ENCODE measurements at places on chromosomes 6 and 20. TPM values are rescaled to one million over a fixed set of nuclear protein-coding genes. Genes with fewer than 3 reads are reported as not detected.
A peak's percentile ranks its signal among the peaks of the same experiment; 100 is the strongest.

The LY6G6C gene
- 0.54 TPM for total RNA-seq

The LHFPL5 gene
- 0.71 TPM for total RNA-seq

The ID4 gene
- 0.10 TPM for total RNA-seq

The IRAK1BP1 gene
- 5.4 TPM for total RNA-seq

The WFDC2 gene
- 1.1 TPM for total RNA-seq

The JAG1 gene
- total RNA-seq: 31.9 TPM

The CNR1 gene
- not detected for total RNA-seq

The LATS1 gene
- total RNA-seq: 21.6 TPM

The LPA gene
- total RNA-seq: not detected

The ROS1 gene
- not detected for total RNA-seq

DNA sequence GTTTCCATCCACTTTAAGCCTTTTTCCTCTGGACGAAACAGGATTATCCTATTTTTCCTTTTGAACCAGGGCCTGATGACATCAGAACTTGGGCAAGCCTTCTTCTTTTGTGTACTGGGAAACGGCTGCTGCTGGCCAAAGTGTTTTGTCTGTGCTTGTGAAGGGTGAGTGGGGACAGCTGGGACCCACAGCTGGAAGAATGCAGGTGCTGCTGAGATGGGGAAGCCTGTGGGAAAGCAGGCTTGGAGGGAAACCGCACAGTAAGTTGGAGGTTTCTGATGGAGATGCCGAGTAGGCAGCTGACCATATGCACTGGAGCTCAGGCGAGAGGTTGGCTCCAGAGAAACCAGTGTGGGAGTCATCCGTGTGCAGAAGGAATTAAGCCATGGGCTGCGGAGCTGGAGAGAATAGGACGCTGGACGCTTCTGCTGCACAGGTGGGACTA is 8.5 kb upstream of the PSMG4 start:
- no peak overlapping the region for H3K4me3 ChIP-seq
- no peaks in the 10 kb centered on the region for H3K27me3 ChIP-seq
- no peak for DNase-seq
- no peaks in the 10 kb centered on the region for H3K36me3 ChIP-seq

GRCh38 chr6:168045706-168046620 is 33.0 kb downstream of the FRMD1 start:
- no peaks in the 10 kb centered on the region for H3K36me3 ChIP-seq
- no peak for DNase-seq
- H3K27ac ChIP-seq: no peak overlapping the region
- no peaks in the 10 kb centered on the region for H3K4me1 ChIP-seq
- no peak overlapping the region for H3K4me3 ChIP-seq
- H3K27me3 ChIP-seq: no peaks in the 10 kb centered on the region

- H3K4me1 ChIP-seq: no peaks in the 10 kb centered on the region
- H3K4me3 ChIP-seq: no peak overlapping the region
- H3K36me3 ChIP-seq: no peaks in the 10 kb centered on the region
Observed at GRCh38 chr6:20853828-20854227, 319.6 kb downstream of the CDKAL1 start.

DNA sequence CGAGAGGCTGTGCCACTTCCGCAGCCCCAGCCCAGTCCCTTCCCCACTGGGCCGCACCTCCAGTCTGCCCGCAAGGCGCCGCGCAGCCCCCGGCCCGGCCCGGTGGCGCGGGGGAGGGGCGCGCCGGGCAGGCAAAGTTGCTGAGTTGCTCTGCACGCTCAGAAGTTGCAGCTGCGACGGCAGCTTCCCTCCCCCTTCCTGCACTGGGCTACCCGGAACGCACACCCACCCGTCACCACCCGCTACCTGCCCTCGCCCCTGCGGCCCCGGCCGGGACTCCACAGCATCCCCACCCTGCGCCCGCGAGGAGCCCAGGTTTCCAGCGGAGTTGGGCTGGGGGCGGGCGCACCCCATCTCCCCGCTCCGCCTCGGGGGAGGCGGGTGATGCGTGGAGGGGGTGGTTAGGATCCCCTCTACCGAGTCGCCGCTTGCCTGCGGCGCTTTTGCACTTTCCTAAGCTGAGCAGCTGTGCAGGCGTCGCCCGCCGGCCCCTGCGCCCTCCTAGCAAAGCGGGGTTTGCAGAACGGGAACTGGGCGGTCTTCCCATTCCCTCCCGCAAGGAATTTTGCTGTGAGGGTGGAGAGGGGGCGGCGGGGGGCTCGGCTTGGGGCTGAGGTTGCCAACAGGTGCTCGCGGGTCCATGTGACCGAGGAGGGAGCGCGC is 55.9 kb upstream of the RREB1 start:
- DNase-seq: no peak
- no peaks in the 10 kb centered on the region for H3K36me3 ChIP-seq
- no peak overlapping the region for H3K27ac ChIP-seq
- no peaks in the 10 kb centered on the region for H3K4me1 ChIP-seq

GRCh38 chr20:57842720-57843119 is 132.9 kb upstream of the PMEPA1 start:
- DNase-seq: no peak
- no peaks in the 10 kb centered on the region for H3K4me1 ChIP-seq
- peaks cover 40% of the 10 kb centered on the region for H3K27me3 ChIP-seq

GRCh38 chr20:8454137-8454712 is 322.2 kb downstream of the PLCB1 start:
- H3K4me1 ChIP-seq: no peaks in the 10 kb centered on the region
- H3K36me3 ChIP-seq: no peaks in the 10 kb centered on the region
- DNase-seq: peak; percentile 41
- H3K4me3 ChIP-seq: no peak overlapping the region
- H3K27ac ChIP-seq: no peak overlapping the region

DNA sequence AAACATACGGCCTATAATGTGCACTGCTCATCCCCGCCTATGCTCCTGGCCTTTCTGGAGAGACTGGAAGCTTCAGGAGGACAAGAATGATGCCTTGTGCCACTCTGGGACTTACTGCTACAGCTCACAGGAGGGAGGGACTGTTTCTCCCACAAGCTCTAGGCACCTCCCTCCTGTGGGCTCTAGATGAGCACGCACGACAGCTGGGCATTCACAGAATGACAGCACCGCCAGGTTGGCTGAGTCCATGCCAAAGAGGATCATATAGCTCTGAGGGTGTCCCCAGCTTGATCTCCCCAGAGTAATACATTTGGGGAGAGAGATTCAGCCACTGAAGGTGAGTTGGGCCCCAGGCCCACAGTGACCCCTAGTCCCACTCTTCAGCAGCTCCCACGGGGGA is 10.1 kb upstream of the PGC start:
- no peaks in the 10 kb centered on the region for H3K36me3 ChIP-seq
- no peak overlapping the region for H3K4me3 ChIP-seq
- H3K27me3 ChIP-seq: no peaks in the 10 kb centered on the region
- DNase-seq: no peak
- H3K4me1 ChIP-seq: peaks cover 3% of the 10 kb centered on the region

DNA sequence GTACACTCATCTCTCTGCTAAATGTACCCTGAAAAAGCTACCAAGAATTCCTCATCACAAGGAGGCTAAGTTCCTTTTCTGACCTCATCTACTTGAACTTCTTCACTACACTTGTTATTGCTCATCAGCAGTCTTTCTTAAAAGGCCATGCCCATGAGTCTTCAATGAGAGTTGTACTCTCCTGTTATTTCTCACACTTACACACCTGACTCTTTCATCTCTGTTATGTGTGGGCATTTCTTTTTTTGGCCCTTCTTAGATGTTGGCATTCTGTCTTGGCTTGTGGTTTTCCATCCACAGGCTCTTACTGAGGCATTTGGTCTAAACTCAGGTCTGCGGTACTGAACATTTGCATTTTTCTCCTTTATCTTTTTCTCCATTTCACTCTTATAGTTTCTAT is 10.7 kb upstream of the SLC17A1 start:
- no peak overlapping the region for H3K27ac ChIP-seq
- no peaks in the 10 kb centered on the region for H3K27me3 ChIP-seq
- DNase-seq: no peak
- no peaks in the 10 kb centered on the region for H3K36me3 ChIP-seq

GRCh38 chr6:113873043-113873667 is 16.0 kb downstream of the MARCKS start:
- H3K4me1 ChIP-seq: no peaks in the 10 kb centered on the region
- no peak for DNase-seq
- H3K4me3 ChIP-seq: no peak overlapping the region
- no peaks in the 10 kb centered on the region for H3K36me3 ChIP-seq
- no peak overlapping the region for H3K27ac ChIP-seq

DNA sequence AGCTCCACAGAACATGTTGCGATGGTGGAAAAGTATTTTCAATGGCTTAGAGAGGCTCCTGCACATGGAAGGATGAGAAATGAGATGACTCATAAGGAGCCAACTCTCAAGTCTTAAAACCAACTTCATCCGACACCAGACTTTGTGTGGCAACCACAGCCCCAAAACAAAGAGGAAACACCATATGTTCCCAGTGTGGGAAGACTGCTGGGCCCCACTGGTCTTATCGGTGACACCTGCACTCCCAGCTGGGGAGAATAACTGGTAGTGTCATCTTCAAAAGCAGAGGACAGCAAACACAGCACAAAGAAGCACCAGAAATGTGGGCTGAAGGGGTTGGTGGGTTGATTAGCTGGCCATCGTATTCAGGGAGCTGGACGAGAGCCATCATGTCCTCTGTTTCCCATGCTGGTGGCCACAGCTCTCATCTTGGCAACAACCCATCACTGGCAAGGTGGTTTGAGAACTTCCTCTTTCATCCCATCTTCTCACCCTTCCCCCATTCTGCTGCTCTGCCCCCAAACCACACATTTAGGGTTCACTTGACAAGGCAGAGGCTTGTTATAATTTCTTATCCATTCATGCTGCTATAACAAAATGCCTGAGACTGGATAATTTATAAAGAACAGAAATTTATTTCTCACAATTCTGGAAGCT is 46.0 kb upstream of the TASP1 start:
- H3K27me3 ChIP-seq: no peaks in the 10 kb centered on the region
- peaks cover 6% of the 10 kb centered on the region for H3K4me1 ChIP-seq
- DNase-seq: no peak
- no peak overlapping the region for H3K27ac ChIP-seq
- H3K4me3 ChIP-seq: no peak overlapping the region

DNA sequence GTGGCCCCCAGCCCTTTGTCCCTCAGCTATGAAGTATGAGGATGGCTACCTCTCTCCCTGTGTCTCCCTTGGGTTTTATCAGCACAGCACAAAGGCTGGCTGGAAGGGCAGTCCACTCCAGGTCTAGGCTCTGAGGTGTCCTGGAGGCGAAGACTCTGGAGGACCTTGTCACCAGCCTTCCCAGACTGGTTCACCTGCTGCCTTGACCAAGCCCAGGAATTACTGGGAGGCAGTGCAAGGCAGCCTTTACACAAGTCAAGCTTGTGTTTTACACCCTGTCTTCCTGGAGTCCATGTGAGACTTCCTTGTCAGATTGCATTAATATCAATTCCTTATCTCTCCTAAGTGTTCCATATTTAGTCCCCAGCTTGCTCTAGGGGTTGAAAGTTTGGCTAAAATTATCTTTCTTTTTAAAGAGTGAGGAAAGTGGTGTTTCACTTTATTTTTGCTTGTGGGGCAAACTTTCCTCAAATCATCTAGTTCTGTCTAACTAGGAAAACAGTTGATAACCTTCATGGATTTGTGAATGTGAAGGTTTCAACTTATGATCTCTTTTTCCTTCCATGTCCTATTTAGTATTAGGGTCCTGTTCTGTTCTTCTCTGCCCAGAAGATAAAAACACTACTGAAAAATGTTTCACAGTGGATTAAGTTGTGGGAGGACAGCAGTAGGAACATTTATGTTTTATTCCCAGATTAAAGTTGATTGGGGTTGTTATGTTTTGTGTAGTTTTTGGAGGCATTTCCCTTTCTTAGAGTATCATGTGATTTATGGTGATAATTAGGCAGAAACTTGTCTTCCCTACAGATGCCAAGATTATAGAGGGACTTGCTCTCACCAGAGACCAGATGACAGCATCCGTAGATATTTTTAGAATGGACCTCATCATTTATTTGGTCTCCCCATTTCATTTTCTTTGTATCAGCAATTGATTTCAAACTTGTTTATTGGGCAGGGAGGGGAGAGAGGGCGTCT is 114.8 kb downstream of the FOXO3 start:
- no peak for DNase-seq
- H3K27me3 ChIP-seq: no peaks in the 10 kb centered on the region
- H3K27ac ChIP-seq: no peak overlapping the region
- H3K4me3 ChIP-seq: no peak overlapping the region
- H3K4me1 ChIP-seq: peaks cover 53% of the 10 kb centered on the region

DNA sequence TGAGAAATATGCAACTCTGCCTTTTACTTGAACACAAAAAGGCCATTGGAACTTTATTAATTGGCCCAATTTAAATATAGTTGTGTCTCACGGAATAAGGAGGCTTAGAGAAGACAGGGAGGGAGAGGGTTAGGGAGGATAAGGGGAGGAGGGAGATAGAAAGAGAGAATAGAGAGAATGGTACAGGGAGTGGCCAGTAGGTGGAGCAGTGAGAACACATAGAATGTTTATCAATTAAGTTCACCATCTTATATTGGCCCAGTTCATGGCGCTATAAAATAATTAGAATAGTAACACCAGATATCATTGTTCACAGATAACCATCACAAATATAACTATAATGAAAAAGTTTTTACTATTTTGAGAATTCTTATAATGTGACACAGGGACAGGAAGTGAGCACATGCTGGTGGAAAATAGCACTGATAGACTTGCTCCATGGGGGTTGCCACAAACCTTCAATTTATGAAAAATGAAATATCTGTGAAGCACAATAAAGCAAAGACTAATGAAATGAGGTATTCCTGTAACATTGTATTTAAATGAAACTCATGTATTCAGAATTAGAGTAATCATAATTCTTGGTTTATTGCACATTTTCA is 374.1 kb upstream of the MANEA start:
- no peaks in the 10 kb centered on the region for H3K27me3 ChIP-seq
- H3K4me1 ChIP-seq: no peaks in the 10 kb centered on the region
- H3K36me3 ChIP-seq: no peaks in the 10 kb centered on the region
- H3K27ac ChIP-seq: no peak overlapping the region
- H3K4me3 ChIP-seq: no peak overlapping the region

DNA sequence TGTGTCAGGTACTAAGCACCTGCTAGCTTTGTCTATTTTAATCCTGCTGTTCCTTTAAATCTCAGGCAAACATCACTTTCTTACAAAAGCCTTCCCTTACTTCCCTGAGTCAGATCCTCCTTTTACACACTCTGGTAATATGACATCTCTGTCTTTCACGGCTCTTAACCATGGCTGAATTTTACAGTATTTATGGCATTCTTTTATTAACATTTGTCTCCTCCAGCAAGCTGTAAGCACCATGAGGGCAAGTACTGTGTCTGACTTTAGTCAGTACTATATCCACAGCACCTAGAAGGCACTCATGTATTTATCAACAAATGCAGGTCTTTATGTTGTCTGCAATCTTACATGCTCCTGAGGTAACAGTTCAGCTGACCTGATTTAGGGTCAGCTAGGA is 33.7 kb upstream of the HBS1L start:
- DNase-seq: no peak
- no peak overlapping the region for H3K27ac ChIP-seq
- no peaks in the 10 kb centered on the region for H3K36me3 ChIP-seq

GRCh38 chr6:26473758-26474438 is 16.1 kb downstream of the BTN2A1 start:
- peak overlapping the region; percentile 61 for H3K27ac ChIP-seq
- H3K4me3 ChIP-seq: peak overlapping the region; percentile 49
- peak; percentile 83 for DNase-seq
- no peaks in the 10 kb centered on the region for H3K27me3 ChIP-seq
